ENCODE measurements at places on chromosomes 1 and 21.

DNA sequence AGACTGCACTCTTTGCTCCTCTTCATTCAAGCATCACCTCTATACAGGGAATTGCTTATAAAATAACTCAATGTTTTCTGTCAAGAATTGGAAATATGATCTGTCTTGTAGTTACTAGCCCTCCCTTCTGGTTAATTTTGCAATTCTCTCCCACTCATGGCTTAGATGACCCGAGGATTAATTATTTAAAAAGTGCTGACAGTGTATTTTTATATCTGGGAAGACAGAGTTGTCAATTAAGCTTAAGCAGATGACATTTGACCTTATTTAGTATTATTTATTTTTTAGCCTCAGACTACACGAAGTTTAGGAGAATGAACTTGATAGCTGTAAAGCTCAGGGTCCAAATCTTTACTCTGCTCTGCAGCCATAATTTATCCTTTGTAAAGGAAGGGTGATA lies 538.5 kb downstream of the NEGR1 start:
- DNase-seq: no peak

DNA sequence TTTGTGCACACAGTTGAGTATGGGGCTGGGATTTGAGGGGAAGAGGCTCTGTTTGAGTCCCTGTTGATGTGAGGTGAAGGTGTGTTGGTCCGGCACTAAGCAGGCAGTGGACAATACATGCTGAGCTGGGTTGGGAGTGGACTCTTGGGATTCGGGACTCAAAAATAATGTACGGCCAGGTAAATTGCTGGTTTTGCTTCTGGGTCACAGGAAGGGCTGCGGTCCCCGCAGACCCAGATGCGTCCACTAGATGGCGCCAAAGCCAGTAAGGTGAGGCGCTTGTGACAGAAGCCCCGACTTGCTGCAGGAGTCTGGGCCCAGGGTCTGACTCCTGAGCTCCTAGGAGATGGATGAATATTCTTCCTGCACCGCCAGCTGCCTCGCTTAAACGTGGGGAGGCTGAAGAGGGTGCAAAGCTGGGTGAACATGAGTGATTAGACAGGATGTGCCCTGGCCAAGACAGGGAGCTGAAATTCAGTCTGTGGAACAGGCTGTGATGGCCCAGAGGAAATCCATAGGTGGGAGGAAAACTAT lies 61.4 kb downstream of the ACBD3 start:
- peak; percentile 83 for DNase-seq

GRCh38 chr1:86154571-86155050 lies 2.0 kb downstream of the COL24A1 start:
- DNase-seq: no peak

- DNase-seq: no peak
These were observed 6.7 kb downstream of the POFUT2 start for GRCh38 chr21:45280969-45281368.

DNA sequence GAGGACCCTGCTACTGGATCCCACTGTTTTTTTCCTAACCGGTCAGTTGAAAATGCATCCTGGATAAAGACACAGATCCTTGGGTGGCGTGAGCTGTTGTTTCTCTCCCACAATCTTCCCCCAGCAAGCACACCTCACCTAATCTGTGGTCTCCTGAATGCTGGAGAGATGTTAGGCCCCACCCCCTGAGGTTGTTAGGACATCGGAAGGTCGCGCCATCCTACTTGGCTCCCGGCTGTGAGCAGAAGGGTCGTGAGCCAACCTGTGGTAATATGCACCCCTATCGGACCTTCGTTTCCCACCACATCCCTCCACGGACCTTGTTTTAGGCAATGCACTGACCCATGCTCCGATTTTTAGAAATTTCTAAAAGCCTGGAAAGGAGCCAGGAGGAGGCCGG lies 89.9 kb upstream of the IPO9 start:
- DNase-seq: no peak

DNA sequence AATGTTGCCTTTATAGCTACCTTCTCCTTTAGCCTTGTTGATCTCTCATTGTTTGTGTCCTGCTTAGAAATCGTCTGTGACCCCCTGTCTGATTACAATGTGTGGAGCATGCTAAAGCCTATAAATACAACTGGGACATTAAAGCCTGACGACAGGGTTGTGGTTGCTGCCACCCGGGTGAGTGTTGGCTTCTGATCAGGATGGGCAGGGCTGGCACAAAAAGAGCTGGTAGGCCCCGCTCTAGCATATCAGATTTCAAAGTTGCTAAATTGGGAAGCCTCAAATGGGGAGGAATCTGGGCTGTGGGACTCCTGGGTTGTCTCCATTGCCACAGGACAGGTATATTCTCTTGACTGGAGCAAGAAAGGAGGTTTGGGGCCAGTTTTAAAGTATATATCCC lies 8.4 kb downstream of the NCSTN start:
- DNase-seq: no peak

- no peak for DNase-seq
These were observed 112.6 kb downstream of the PLD5 start for GRCh38 chr1:242411901-242412300.

GRCh38 chr21:42607525-42608102 lies 45.8 kb upstream of the PDE9A start:
- no peak for DNase-seq

GRCh38 chr1:150650193-150650592 lies 20.8 kb upstream of the ENSA start:
- no peak for DNase-seq

DNA sequence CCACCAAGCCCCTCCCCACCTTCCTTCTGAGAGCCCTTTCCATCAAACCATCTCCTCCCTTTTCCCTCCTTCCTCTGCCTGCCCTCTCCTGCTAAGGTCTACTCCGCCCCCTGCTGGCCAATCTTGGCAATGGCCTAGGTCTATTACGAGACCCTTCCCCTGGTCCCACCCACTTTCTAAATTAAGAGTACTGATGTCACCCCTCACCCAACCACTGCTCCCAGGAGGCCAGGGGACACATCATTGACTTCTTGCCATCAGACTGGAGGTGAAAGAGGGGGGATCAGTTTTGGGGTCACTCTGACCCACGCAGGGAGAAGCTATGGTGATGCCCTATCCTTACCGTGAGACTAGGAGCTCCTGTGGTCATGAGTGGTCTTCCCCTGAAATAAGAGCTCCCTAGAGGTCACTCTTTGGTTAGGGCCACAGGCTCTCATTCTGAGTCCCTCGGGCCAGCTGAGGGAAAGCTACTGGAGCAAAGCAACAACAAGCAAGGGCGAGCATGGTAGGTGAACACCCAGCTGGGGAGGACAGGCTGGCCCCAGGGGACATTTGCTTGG lies 34.6 kb upstream of the S100A7 start:
- peak; percentile 85 for DNase-seq

- DNase-seq: no peak
These were observed 2.0 kb downstream of the MTARC2 start for GRCh38 chr1:220750131-220750515.

DNA sequence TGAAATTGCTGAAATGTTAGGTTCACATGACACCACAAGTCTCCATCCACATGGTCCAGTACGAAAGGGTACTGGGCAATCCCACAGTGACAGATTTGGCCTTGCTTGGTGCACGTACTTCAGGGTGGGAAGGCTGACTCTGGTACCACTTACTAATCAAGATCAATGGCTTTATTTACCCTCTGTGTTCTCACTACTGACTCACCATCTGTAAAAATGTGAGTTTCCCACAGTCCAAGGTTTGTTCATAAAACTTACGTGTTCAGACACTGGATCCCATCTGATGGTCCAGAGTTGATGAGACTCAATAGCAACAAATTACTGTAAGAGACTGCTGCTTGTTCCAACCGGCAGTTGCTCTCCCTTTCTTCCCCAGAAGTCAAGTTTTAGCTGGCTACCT lies 231.7 kb downstream of the LMX1A start:
- DNase-seq: no peak

DNA sequence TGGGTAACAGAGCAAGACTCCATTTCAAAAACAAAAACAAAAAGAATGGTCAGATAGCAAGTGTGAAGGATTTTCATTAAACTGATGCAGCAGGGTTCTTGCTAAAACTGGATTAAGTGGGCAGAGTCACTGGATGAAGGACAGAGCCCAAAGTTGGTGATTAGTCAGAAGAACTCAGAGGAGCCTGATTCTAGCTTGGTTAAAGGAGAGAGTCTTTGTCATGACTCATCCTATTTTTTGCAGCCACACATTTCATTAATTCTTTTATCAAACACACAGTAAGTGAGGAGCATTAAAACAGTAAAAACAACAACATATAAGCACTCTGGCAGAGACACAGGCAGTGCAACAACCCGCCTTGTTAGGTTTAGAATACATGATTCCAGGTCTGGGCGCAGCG lies 56.0 kb upstream of the EDARADD start:
- no peak for DNase-seq

- DNase-seq: no peak
These were observed at the start of gene RBP7 for GRCh38 chr1:9996624-9997582. Gene RBP7, plus strand, starts transcription at chr1:9997228. Its CDS starts 31 bp downstream, at chr1:9997259.

GRCh38 chr1:86156566-86157455 lies at the start of gene COL24A1:
Gene COL24A1, minus strand, starts transcription at chr1:86156772. Its CDS starts 376 bp downstream, at chr1:86156396.
- DNase-seq: no peak

- no peak for DNase-seq
These were observed 30.7 kb downstream of the ADAM30 start for GRCh38 chr1:119865627-119866026.

DNA sequence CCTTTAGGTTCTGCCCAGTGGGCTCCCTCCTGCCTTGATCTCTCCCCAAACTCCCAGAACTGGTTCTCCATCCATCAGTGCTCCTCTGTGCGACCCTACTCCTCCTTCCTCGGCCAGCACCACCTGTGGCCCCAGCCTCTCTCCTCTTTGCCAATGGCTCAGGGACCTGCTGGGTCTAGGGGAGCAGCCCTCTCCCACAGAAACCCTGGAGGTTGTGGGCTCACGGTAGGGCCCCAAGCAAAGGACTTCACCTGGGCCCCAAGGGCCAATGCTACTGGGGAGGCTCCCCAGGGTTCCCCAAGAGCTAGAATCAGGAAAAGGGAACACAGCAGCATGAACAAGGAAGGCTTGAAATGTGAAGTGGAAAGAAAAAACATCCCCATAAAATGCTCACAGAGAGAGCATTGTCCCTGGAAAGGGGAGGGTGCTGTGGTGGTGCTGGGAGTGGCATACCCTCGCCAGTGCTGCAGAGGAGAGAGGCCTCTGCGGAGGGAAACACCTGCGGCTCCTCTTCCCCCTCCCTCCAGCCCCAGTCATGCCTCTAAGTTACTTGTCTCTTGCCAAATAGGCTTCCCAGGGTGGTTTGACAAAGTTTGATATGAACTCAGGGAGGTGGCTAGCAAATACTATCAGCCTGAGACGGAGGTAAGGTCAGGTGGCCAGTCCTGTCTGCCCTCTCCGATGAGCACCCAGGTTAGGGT lies 2.5 kb downstream of the TMEM63A start:
- no peak for DNase-seq

DNA sequence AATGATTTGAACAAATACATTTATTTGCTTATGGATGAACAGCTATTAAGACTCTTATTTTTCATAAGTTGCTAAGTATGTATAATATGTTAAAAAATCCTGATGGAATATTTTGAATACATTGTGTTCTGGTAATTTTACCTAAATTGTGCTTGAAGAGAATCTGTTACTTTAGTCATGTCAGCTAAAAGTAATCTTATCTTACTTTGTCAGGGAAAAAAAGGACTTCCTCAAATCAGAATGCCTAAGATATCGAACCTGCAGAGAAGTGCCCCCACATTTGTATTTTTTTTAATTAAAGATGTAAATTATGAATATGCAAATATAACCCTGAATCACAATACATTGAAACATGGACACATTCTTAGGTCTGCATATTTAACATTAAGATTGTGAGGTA lies 1331.7 kb downstream of the MRPL39 start:
- DNase-seq: no peak

DNA sequence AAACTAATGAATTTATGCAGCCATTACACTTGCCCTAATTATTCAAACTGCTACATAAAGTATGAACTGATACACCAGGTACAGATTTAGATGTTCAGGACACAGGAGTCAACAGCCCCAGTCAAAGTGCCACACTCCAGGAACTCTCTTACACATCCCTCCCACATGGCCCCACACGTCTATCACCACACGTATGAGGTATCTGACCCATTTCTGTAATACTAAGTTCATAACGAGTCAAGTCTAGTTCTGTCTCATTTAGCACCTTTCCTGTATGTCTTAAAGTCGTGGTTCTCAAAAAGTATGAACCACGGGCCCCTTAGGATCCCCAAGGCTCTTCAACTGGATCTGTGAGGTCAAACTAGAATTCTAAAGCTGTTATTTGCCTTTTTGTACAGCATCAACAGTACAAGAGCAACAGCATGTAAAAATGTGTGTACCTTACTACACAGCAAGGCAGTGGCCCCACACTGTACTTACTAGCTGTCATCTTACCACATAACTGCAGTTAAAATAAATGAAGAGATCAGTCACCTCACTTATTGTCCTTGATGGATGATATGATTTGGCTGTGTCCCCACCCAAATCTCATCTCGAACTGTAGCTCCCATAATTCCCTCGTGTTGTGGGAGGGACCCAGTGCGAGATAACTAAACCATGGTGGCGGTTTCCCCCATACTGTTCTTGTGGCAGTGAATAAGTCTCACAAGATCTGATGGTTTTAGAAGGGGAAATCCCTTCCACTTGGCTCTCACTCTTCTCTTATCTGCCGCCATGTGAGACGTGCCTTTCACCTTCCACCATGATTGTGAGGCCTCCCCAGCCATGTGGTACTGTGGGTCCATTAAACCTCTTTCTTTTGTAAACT lies 42.6 kb downstream of the SIPA1L2 start:
- DNase-seq: no peak

- DNase-seq: no peak
These were observed 134.8 kb downstream of the PBX1 start for GRCh38 chr1:164693564-164694359.

- no peak for DNase-seq
These were observed 5.9 kb downstream of the CHRM3 start for GRCh38 chr1:239392271-239392670.

- DNase-seq: no peak
These were observed 8.6 kb downstream of the S100A6 start for GRCh38 chr1:153527023-153527682.

DNA sequence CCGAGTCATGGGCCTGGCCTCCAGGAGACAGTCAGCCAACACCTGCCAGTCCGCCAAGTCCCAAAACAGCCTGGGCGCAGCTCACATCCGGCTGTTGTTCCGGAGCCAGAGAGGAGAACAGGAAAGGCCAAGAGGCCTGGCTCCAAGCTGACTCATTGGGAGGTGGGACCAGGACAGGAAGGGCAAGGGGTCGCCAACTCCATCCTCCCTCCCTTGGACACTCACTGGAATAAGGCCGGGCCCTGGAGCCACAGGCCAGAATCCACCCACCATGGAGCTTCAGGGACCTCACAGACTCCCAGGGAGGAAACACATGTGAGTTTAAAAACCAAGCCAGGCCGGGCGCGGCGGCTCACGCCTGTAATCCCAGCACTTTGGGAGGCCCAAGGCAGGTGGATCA lies 25.1 kb upstream of the CLIC4 start:
- no peak for DNase-seq

DNA sequence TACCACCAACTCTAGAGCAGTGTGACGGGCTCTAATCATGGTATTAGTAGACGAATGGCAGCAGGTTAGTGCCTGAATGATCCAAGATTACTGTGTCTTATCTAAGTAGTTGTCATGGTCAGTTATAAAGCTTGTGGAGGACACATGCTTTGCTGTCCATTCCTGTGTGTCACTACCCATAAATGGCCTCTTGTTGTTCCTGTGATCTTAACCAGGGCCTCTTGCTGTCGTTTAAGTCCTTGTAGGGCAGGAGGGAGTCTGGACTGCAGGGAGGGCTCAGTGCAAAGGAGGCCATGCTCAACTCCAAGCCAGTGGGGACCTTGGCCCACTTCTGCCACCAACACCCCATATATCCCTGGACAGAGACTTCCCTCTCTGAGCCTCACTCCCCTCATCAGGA lies 130.5 kb downstream of the EPHB2 start:
- DNase-seq: no peak

All from NCI-H1092 (cell line).